ENCODE measurements at places on chromosomes 13 and 19. TPM values are rescaled to one million over a fixed set of nuclear protein-coding genes. Genes with fewer than 3 reads are reported as not detected.

- no peak for DNase-seq
- no peaks in the 10 kb centered on the region for H3K36me3 ChIP-seq
- peaks cover 2% of the 10 kb centered on the region for H3K4me1 ChIP-seq
- H3K4me3 ChIP-seq: no peak within 1 kb of the TSS
Measured at GRCh38 chr19:32869369-32869965, at the start of gene SLC7A9. SLC7A9 (minus strand) TSS chr19:32869767; CDS start chr19:32868534, 1,233 bp downstream.

GRCh38 chr19:50548191-50549058 lies 19.8 kb downstream of the LRRC4B start:
- H3K27ac ChIP-seq: no peak overlapping the region
- peaks cover 4% of the 10 kb centered on the region for H3K4me1 ChIP-seq
- H3K36me3 ChIP-seq: peaks cover 10% of the 10 kb centered on the region
- H3K27me3 ChIP-seq: peaks cover 37% of the 10 kb centered on the region

DNA sequence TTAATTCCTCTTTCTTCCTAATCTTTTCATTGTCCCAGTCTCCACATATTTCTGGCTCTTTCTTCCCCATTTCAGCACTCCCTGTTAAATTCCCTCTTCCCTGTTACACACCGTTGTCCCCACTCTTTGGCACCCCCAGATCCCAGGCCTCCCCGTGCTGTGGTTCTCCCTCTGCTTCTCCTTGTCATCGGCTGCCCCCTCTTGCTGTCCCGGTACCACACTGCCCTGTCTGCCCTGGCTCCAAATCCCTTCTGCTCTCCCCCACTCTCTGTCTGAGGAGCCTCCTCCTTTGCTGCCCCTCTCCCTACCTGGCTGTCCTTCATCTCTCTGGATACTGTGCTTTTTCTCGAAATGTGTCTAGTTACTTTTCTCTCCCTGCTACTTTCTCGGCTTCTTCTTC lies 983 bp downstream of the ZNF415 start:
- no peaks in the 10 kb centered on the region for H3K27me3 ChIP-seq
- H3K27ac ChIP-seq: no peak overlapping the region
- peak overlapping the region; percentile 25 for H3K4me3 ChIP-seq
- H3K4me1 ChIP-seq: no peaks in the 10 kb centered on the region
- H3K36me3 ChIP-seq: peaks cover 4% of the 10 kb centered on the region

GRCh38 chr13:91358387-91358782 lies 10.9 kb downstream of the MIR17HG start:
- no peaks in the 10 kb centered on the region for H3K27me3 ChIP-seq
- no peak overlapping the region for H3K4me3 ChIP-seq
- H3K36me3 ChIP-seq: peaks cover 4% of the 10 kb centered on the region
- no peak overlapping the region for H3K27ac ChIP-seq
- no peak for DNase-seq

Gene GPR4
- not detected for total RNA-seq

Gene SULT2A1
- total RNA-seq: not detected

DNA sequence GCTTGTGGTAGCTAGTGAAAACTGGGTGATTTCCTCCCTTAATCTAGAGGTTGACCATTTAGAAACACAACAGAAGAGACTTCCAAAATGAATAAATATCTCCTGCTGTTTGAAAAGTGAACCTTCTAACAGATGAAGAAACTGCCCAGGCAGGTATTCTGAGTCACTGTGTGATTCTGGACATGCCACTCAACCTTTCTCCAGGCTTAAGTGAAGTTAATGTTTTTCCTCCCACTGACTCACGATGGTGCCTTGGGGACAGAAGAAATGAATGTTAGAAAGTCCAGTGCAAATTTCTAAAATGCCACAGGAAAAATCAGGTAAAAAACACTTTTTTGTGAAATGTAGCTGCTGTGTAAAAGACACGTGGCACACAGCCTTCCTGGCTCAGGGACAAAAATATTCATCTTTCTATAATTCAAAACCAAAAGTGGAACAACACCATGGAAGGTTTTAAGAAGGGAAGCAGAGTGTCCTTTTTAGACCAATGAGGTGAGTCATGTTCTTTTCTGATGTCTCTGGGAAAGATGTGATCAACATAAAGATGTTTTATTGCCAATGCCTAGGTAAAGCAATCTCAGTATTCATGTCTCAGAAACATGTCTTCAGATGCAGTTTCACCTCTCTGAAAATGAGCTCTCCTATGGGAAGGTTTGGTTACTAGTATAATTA lies 9.1 kb downstream of the UBE2L5 start:
- peaks cover 5% of the 10 kb centered on the region for H3K27me3 ChIP-seq
- no peak for DNase-seq
- no peak overlapping the region for H3K4me3 ChIP-seq
- peaks cover 5% of the 10 kb centered on the region for H3K4me1 ChIP-seq

DNA sequence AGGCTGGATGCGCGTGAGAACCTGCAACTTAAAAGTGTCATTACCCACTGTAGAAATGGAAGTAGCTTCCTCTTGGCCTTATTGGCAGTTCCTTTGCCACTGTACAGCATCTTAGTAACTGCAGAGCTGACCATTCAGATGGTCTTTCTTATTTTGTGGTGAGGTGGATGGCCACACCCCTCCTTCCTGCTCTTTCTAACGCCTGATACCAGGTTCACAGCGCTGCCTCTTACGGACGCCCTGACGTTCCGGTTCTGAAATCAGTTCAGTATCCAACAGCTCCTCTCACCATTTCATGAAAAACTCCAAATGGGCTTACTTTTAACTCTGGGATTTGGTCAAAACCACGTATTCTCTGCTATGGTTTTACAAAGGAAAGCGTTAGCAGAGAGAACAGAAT lies 134.6 kb downstream of the ATP11A start:
- H3K36me3 ChIP-seq: peaks cover 14% of the 10 kb centered on the region
- H3K4me1 ChIP-seq: no peaks in the 10 kb centered on the region
- no peak overlapping the region for H3K27ac ChIP-seq
- DNase-seq: no peak
- no peak overlapping the region for H3K4me3 ChIP-seq
- no peaks in the 10 kb centered on the region for H3K27me3 ChIP-seq

DNA sequence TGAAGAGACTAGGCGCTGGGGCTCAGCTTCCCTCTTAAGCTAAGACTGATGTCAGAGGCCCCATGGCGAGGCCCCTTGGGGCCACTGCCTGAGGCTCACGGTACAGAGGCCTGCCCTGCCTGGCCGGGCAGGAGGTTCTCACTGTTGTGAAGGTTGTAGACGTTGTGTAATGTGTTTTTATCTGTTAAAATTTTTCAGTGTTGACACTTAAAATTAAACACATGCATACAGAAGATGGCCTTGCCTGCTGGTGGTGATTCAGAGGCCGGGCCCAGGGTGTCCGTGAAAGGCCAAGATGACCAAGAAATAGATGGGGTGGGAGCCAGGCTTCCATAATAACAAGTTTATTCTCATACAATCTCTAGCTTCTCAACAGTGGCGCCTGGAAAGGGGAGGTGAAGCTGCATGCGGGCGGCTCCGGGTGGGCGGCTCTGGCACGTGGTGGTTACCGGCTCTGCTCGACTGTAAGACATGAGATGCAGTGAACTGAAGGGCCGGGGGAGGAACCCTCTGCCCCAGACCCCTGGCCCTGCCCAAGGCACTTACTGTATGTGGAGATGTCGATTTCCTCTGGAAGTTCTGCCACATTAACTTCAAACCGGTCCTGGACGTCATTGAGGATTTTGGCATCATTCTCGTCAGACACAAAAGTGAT lies 10.5 kb downstream of the DDX39A start:
- peaks cover 55% of the 10 kb centered on the region for H3K4me1 ChIP-seq
- H3K27ac ChIP-seq: peak overlapping the region; percentile 93
- peak overlapping the region; percentile 88 for H3K4me3 ChIP-seq
- no peak for DNase-seq
- H3K27me3 ChIP-seq: no peaks in the 10 kb centered on the region

DNA sequence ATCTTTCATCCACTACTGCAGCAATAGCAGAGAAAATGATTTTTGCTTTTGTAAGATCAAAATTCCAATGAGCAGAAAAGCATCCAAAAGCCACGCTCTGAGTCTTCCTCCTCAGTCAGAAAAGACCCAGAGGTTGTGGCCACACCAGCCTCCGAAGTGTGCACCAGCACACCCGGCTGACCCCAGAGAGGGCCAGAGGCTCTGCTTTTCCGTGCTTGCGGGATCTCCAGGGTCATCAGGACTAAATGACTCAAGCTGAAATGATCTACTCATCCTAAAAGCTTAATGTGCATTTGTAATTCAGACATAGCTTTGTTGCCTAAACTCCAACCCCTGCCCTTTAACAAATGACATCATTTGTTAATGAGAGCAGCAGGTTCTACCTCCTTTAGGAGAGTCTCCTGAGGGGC lies 16.5 kb downstream of the RXFP2 start:
- peaks cover 41% of the 10 kb centered on the region for H3K27me3 ChIP-seq
- no peak for DNase-seq
- H3K36me3 ChIP-seq: peaks cover 3% of the 10 kb centered on the region
- no peak overlapping the region for H3K27ac ChIP-seq
- H3K4me3 ChIP-seq: no peak overlapping the region

DNA sequence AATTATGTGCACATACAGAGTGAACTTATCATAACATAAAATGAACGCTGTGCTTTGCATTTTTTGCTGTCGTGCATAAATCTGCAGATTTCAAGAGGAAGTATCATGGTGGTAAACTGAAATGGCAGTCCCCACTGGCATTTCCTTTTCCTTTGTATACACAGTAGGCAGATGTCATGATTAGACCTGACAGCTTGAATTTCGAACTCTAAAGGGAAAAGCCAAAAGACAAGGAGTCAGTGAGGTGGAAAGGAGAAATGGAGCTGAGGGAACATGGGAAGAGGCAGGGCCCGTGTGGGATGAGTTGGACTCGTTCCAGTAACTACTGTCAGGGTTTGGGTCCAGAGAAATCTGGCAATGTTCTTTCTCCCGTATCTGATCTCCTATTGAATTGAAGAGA lies 454.1 kb upstream of the SGCG start:
- no peaks in the 10 kb centered on the region for H3K4me1 ChIP-seq
- no peak overlapping the region for H3K4me3 ChIP-seq
- no peak overlapping the region for H3K27ac ChIP-seq
- H3K27me3 ChIP-seq: peaks cover 21% of the 10 kb centered on the region
- no peak for DNase-seq

Gene TYROBP
- 5.9 TPM for total RNA-seq

Gene PLIN4
- total RNA-seq: not detected

DNA sequence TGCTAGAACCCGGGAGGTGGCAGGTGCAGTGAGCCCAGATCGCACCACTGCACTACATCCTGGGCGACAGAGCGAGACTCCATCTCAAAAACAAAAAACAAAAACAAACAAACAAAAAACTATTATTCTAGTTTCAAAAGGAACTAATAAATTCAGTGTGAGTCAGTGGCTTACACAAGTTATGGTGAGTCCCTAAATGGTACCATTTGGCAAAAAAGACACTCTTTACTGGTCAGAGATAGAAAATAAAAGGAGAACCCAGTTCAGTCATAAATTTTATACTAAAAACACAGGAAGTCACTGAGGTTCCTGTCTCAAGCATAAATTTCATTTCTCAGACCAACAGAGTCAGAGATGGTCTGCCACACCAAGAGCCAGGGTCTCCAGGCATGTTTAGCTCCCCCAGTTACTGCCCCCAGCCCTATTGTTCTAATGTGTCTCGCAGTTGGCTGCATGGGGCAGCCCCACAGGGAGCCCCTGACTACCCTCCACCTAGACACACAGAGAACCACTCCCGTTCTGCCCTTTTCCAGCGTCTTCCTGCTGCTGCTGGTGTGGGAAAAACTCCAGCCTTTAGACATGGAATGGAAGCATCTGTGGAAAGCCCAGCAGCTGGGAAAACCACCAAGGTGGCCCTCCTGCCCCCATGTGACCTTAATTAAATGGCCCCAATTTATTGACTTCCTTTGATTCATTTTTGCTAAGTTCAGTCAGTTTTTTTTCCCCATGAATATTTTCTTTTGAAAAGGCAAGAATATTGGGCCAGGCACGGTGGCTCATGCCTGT lies 12.2 kb downstream of the THSD1 start:
- H3K27ac ChIP-seq: no peak overlapping the region
- H3K4me1 ChIP-seq: no peaks in the 10 kb centered on the region
- no peak overlapping the region for H3K4me3 ChIP-seq
- H3K27me3 ChIP-seq: peaks cover 22% of the 10 kb centered on the region
- H3K36me3 ChIP-seq: peaks cover 4% of the 10 kb centered on the region

Gene CYP4F22
- 0.44 TPM for total RNA-seq

DNA sequence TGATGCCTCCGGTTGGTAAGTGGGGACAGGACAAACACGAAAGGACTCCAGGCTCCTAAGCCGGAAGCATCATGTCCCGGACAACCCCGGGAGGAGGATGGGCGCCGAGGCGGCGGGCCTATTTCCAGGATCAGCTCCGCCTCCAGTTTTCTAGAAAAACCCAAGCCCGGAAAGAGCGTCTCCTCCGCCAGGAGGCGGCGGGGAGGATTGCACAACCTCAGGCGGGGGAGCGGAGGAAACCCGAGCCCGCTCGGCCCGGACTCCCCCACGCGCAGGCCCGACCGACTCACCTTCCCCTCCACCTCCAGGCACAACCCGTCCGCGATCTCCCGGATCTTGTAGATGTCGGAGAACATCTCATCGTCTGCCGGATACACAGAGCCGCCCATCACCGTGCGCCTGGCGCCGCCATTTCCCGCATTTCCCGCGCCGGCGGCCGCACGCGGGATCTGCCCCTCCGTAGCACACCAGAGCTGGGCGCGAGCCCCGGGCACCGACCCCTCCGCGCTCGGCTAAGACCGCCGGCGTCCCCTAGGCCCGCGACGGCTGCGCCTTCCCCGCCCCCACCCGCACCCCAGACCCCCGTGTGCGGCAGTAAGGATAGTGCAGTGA lies 455 bp downstream of the TPT1 start:
- H3K27me3 ChIP-seq: no peaks in the 10 kb centered on the region
- H3K4me3 ChIP-seq: peak overlapping the region; percentile 95
- DNase-seq: peak; percentile 65
- H3K27ac ChIP-seq: peak overlapping the region; percentile 75
- peaks cover 12% of the 10 kb centered on the region for H3K36me3 ChIP-seq
- H3K4me1 ChIP-seq: peaks cover 58% of the 10 kb centered on the region

DNA sequence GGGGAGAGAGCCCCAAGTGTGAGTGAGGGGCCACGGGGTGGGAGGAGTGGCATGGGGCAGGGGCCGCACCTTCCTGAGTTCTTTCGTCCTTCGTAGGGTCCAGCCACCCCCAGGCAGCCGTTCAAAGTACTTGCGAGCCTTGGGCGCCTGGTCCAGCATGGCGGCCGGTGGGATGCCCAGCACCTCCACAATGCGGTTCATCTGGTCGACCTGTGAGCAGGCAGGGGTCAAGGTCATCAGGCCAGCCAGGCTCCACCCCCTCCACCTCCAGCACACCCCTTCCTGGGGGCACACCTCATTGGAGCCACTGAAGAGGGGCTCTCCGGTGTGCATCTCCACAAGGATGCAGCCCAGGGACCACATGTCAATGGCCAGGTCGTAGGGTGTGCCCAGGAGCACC lies 6.7 kb downstream of the DYRK1B start:
- DNase-seq: no peak
- no peaks in the 10 kb centered on the region for H3K27me3 ChIP-seq
- peaks cover 15% of the 10 kb centered on the region for H3K4me1 ChIP-seq
- no peak overlapping the region for H3K27ac ChIP-seq
- H3K36me3 ChIP-seq: peaks cover 2% of the 10 kb centered on the region

- no peak overlapping the region for H3K27ac ChIP-seq
- DNase-seq: no peak
- H3K27me3 ChIP-seq: no peaks in the 10 kb centered on the region
Measured at GRCh38 chr19:4415352-4415751, 12.9 kb downstream of the CHAF1A start.
